ENCODE measurements at places on chromosomes 12 and 14.

GRCh38 chr12:32877601-32878459, 18.7 kb downstream of the PKP2 start:
- DNase-seq, result peak; percentile 57

- no peak for DNase-seq
Observed at GRCh38 chr14:71550367-71550766, 381.9 kb upstream of the RGS6 start.

DNA sequence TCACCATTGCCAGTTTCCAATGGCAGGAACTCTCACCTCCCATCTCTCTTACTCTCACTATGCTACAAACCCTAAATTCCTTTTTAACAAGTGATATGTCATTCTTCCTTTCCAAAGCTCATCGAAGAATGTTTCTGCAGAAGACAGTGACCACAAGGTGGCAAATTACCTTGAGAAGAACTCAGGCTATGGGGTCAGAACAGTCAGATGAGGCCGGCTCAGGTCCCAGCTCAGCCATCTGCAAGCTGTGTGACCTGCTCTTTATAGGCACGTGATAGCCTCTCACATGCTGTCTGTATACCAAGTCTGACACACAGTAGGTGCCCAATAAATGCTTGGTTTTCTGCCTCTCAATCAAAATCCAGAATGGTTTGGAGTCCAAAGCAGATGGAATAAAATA, 80.7 kb downstream of the FOXN3 start:
- no peak for DNase-seq

DNA sequence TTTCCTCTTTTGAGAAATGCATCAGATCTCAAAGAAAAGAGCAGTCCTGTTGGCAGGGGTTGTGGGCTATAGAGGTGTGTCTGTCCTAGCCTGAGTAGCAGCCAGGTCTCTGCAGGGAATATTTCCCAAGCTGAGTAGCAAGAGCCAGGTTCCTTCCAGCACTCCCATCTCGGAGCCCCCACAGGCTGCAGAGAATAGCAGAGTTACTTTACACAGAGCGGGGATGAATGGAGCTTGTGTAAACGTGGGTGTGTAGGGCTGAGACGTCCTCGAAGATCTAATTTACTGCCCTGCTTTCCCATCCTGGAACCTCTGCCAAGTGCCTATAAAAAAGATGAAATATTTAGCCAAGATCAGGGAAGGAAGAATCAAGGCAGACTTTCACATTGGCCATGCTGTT, 156.6 kb downstream of the TSPAN9 start:
- DNase-seq, result no peak

- peak; percentile 14 for DNase-seq
Observed at GRCh38 chr14:89284333-89285058, 132.5 kb downstream of the FOXN3 start.

DNA sequence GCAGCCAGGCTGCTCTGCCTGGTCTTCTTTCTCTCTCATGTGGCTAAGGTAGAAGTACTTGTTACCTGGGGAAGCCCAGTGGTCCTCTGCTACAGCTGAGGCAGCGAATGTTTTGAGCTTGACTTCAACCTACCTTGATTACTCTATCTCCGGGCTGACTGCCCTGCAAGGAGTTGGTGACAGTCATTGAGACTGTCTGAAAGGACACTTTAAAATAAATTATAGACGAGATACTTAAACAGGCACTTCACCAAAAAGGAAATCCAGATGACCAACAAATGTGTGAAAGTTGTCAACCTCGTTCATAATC, 474 bp upstream of the CIT start:
- DNase-seq, result no peak

GRCh38 chr14:68203871-68204270, 384.3 kb downstream of the RAD51B start:
- DNase-seq, result no peak

DNA sequence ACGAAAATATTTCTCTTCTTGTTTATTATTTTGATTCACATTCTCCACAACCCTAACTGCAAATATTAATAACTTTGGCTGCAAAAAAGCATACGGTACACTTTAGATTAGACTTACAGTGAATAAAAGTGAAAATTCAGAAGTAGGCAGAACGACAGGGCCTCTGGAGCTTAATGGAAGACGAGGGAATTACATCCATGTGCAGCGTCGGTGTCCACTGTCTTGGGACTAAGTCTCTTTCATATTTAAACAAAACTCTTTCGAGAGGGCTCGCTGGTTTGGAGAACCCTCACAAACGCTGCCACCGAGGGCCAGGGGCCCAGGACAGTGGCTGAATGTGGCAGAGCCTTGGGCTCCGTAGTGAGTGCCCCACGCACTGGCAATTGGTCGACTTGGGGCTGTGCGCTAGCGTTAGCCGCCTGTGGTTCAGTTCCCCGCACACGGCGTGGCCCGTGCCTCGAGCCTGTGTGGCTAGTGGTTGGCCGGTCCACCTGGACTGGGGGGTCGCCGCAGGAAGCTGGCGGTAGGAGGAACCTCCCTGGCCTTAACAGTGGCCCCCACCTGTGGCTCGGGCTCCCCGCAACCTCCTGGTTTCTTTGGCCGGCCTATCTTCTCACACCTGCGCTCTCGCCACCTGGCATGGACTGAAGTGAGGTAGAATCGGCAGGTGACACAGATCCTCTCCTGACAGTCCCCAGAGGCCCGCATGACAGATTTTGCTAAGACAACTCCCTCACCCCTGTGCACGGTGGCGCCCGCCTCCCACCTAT, 739 bp upstream of the PAX9 start:
- DNase-seq, result no peak

DNA sequence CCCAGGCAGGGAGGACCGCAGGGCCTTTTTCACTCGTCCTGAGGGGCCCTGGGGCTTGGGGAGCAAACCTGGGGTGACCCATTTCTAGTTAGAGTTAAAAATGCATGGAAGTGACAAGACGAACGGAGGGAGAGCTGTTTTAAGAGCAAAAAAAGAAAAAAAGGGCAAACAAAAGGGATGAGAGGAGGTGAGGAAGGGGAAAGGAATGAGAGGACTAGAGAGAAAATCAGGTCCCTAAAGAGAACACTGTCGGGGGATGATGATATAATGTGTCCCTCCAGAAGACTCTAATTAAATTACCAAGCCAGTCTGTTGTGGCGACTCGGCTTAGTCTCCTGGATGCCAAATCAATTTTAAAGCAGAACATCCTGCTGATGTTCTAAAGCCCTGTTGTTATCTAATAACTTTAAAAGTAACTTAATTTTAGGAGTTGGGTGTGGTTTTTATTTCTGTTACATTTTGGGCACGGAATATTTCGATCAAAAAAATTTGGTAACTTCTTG, 1.1 kb downstream of the ANO6 start:
- no peak for DNase-seq

DNA sequence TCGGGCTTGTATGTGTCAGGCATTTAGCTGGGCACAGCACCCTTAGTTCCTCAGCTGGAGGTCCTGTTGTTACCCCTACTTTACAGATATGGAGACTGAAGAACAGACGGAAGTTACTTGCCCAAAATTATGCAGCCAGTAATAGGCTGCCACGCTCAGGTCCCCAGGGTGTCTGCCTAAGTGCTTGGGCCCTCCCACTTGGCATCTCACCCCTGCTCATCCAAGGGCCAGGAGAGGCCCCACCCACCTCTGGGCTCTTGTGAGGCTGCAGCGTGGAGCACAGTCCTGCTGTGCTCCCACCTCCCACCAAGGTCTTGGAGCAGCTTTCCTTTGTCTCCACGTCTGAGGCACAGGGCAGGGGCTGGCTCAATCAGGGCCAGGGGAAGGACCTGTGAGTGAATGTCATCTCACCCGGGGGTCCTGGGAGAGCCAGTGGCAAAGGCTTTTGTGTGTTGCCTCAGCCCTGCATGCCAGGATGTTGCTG, 64.6 kb downstream of the BEGAIN start:
- DNase-seq, result no peak

DNA sequence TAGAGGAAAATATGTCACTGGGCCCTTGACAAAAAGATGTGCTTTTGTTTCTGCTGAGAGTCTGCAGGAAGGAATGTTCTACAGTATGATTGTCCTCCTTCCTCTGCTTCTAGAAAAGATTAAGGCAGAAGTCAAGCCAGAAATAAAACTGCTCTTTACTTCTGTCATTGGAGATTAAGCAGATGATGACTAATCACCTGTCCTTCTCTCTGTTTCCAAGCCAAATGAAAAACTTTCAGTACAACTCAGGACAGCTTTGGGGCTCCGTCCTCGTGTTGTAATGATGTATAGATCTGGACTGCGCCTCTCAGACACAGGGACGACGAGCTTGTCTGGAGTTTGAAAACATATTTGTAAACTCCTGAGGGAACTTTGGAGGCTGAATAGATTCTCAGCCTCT, 159.3 kb downstream of the DYRK2 start:
- DNase-seq, result peak; percentile 26

- DNase-seq, result no peak
Observed at GRCh38 chr12:53050426-53051057, 677 bp downstream of the TNS2 start.

DNA sequence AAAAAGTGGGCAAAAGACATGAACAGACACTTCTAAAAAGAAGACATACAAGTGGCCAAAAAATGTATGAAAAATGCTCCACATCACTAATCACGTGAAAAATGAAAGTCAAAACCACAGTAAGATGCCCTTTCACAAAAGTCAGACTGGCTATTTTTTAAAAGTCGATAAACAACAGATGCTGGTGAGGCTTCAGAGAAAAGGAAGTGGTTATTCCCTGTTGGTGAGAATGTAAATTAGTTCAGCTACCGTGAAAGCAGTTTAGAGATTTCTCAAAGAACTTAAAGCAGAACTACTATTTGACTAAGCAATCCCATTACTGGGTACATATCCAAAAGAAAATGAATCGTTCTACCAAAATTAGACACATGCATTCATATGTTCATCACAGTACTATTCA, 237.0 kb downstream of the KIF21A start:
- DNase-seq, result no peak

GRCh38 chr14:24237463-24237955, 4.8 kb downstream of the GMPR2 start:
- no peak for DNase-seq

DNA sequence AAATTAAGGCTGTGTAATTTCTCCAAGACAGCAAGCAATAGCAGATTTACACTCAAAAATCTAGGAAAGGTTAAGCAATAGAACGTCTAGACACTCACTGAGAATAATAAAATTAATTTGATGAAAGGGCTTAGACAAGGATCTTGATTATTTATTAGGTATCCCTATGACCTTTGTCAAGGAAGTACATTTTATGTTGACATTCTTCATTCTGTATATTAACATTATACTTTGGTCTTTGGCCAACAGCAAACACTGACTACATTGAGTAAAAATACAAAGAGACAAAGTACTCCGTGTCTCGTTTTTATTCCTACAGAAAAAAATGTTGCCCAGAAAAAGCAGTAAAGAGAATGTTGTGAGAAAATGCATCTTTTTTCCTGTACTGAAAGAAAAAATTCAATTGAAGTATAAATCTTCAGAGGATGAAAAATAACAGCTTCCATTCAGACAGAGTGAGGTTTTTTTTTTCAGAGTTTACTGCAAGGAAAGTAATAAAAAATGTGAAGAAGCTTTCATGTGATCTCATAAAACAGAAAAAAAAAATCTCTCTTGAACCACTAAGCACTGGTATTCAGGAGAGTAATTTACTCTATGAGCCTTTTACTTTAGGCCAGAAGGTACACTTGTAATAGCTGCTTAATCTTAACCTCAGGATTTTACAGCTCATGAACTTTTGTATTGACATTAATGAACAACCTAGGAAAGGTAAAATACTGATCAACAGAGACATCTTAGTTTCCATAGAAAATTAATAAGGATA, 605.0 kb downstream of the FSCB start:
- DNase-seq, result no peak

GRCh38 chr12:103542078-103542477, 45.0 kb upstream of the STAB2 start:
- DNase-seq, result no peak

- DNase-seq, result peak; percentile 60
Observed at GRCh38 chr12:74021937-74022336, 515.7 kb upstream of the ATXN7L3B start.

- DNase-seq, result peak; percentile 72
Observed at GRCh38 chr14:89911010-89911919, 43.3 kb downstream of the EFCAB11 start.

DNA sequence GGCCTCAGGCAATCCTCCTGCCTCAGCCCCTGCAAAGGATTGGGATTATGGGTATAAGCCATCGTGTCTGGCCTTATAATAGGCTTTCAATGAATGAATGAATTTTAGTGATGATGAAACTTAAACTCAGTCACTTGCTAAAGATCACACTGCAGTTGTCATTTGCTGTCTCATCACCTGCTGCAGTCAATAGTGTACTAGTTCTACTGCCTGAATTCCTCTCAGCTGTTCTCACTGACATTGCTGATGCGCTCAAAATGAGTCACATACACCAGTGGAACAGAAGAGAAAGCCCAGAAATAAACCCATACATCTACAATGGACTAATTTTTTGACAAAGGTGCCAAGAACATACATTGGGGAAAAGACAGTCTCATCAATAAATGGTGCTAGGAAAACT, 5.6 kb upstream of the SYNJ2BP start:
- no peak for DNase-seq

Measured in fibroblast of pulmonary artery (primary cell).